ENCODE measurements at places on chromosomes 2 and 18.

GRCh38 chr2:176960736-176961520, 251.7 kb upstream of the HNRNPA3 start:
- DNase-seq: no peak

DNA sequence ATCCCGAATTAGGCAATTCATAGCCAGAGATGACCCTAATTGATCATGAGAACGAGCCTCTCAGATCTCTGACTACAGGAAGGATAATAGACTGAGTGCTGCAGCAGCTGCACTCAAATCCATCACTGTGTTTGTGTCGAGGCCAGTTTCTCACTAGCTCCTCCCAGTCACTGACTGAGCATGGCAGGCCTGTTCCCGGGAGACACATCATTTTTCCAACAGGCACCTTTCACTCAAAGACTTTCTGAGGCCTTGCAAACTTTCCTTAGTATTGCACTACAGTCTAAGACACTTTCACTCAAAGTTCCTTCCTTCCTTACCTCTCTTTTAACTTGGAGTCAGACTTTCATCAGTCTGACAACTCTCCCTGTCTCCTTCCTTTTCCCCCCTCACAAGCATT, 13.7 kb downstream of the SOS1 start:
- no peak for DNase-seq

GRCh38 chr18:21826196-21826595, 85.6 kb downstream of the MIB1 start:
- DNase-seq: no peak

DNA sequence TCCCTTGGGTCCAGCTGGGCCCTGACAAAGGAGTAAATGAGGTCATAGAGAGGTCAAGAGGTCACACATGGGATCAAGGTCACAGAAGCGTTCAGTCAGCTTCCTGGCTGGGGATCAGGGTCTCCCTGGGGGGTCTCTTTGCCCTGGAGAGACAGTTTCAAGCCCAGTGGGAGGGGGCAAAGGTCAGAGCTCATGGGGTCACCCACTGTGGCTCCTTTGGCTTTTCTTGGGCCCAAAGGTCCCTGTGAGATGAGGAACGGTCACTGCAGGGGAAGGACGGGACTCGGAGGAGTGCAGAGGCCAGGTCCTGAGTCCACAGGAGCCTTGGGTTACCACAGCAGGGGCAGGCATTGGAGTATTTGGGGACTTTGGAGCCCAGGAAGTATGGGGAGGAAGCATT, 30.7 kb upstream of the ANKRD62 start:
- DNase-seq: no peak

DNA sequence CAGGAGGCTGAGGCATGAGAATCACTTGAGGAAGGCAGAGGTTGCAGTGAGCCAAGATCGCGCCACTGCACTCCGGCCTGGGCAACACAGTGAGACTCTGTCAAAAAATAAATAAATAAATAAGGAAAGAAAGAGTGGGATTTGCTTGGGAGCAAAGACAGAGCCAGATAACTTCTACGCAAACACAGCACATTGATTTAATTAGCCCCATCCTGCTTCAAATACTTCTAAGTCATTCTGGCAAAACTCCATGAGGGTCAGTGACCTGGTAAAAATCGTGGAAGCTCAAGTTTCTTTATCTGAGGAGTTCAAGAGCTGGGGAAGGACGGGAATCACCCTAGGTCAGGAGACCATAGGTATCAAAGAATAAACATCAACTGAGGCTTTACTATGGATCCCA, 70.6 kb upstream of the TCF7L1 start:
- DNase-seq: no peak

GRCh38 chr2:174595891-174596397, 1.7 kb downstream of the WIPF1 start:
- DNase-seq: no peak

- DNase-seq: no peak
Observed at GRCh38 chr2:17759805-17760204, 5.9 kb downstream of the GEN1 start.

DNA sequence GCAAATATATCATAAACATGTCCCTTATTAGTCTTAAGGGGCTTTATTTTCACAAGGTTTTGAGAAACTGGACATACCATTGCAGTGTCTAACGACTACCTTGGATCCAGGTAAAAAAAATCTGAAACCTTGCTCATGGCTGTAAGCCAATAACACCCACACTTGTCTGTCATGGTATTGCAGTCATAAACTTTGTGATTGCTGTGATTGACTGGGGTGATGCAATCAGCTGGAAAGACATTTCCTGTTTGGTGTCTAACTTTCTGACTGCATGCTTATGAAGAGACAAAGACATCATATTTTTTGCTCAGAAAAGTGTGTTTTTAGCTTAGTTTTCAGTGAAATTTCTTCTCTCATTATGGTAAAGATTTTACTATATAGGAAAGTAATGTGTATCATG, 635.0 kb downstream of the TSN start:
- DNase-seq: no peak

- DNase-seq: no peak
Observed at GRCh38 chr2:35410431-35411061, 945.0 kb upstream of the CRIM1 start.
